ENCODE measurements at places on chromosomes 2 and 18.

DNA sequence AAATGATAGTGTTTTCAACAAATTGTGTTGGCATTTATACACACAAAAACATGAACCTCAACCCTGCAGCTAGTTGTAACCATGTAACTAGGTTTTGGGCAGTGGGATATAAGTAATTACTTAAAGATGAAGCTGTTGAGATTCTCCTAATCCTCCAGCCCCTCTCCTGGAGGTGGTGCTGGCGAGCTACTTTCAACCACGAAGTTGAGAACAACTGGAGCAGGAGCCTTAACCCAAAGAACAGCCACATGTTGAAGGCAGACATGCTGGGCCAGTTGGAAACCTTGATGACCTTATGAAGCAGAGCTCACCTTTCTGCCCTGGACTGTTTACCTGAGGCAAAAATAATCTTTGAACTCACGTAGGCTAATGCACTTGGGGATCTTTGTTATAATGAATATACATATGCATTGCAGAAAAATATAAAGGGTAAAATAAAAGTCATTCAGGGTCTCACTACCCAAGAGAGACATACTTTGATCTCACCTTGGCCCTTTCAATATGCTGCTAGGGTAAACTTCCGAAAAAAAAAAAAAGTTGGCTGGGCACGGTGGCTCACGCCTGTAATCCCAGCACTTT, 89.6 kb upstream of the NPAS2 start:
- DNase-seq: no peak

GRCh38 chr2:113111823-113112287, 15.5 kb upstream of the IL1RN start:
- DNase-seq: no peak

GRCh38 chr2:48812416-48812815, 56.9 kb upstream of the LHCGR start:
- DNase-seq: no peak

DNA sequence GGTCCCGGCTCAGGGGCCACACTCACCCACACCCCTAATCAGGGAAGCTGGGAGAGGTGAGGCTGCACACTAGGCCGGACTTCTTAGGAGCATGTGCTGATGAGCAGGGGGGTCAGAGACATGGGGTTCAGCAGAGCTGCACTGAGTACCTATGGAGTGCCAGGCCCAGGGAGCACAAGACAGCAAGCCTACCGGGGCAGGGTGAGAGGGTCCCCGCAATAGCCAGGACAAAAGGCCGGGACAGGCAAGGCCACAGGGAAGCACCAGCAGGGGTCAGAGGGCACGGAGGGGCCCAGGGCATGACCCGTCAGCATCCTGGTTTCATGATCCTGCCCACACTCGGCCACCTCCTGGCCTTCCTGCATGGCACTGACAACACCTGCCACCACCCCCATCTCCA, 73.5 kb downstream of the TNS1 start:
- no peak for DNase-seq

- no peak for DNase-seq
These were observed 346 bp upstream of the VRK2 start for GRCh38 chr2:58046335-58046584.

DNA sequence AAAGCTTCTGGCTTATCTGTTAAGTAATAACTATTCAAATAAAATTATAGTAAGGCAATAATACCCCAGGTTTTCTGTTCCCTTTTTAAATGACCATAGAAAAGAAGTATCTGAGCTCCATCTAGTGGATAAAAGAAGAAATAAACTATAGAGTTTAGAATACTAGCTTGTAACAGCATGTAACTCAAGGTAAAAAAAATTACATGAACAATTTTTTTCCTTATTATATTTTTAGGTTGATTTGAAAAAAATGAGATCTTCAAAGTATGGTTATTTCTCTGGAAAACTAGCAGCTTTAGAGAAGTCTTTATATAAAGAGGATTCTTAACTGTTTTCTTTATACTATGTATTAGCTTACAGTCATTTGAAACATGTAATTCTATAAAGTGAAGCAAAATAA, 58.1 kb downstream of the NCKAP1 start:
- peak; percentile 59 for DNase-seq

DNA sequence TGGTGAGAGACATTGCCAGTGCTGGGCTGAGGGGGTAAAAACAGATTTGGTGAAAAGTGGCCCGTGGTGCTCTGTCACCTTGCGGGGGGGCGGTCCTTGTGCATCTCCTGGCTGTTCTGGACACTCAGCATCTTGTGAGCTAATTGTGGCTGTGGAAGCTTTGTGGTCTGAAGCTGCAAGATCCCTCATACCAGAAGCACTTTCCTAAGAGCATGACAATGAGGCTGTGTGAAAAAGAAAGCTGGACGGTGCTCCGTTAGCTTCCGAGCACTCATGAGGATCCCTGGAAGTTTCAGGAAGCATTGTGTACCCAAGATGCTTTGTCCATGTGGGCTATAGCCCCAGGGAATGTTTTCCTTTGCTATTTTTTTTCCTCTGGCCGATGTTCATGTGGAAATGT, 74.5 kb downstream of the CABLES1 start:
- no peak for DNase-seq

GRCh38 chr2:20229322-20230113, 4.6 kb upstream of the SDC1 start:
- DNase-seq: no peak

Measured in hematopoietic multipotent progenitor cell treated with erythropoietin and hydrocortisone succinate and interleukin-3 and kit ligand, for 17 days (in vitro differentiated cells).